ENCODE measurements at places on chromosomes 3 and 15. TPM values are rescaled to one million over a fixed set of nuclear protein-coding genes. Genes with fewer than 3 reads are reported as not detected.

Gene PRSS50
- total RNA-seq, result not detected

Gene SUSD5
- 0.93 TPM for total RNA-seq

Gene MEGF11
- 0.09 TPM for total RNA-seq

Gene OSTN
- total RNA-seq, result not detected

Gene RTP1
- not detected for total RNA-seq

Gene CYP8B1
- total RNA-seq, result not detected

Gene PPARG
- total RNA-seq, result 81.5 TPM

Gene RPL4
- total RNA-seq, result 2,676 TPM

DNA sequence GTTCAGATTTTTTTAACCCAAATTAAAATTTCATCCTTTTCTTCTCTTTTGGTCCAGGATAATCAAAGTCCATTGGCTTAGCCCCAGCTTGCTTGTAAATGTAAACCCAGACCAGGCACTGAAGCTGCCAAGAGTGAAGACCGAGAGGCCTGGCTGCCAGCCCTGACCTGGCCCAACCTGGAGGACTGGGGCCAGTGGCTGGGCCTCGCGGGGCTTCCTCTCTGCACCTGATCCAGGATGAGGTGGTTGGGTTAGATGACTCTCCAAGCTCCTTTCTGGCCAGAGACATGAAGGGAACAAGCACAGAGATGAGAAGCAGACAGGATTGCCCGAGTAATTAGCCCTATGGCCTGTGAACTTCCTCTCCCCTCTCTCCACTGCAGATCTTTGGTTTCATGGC lies 50.6 kb downstream of the CMTM6 start:
- no peak for DNase-seq

DNA sequence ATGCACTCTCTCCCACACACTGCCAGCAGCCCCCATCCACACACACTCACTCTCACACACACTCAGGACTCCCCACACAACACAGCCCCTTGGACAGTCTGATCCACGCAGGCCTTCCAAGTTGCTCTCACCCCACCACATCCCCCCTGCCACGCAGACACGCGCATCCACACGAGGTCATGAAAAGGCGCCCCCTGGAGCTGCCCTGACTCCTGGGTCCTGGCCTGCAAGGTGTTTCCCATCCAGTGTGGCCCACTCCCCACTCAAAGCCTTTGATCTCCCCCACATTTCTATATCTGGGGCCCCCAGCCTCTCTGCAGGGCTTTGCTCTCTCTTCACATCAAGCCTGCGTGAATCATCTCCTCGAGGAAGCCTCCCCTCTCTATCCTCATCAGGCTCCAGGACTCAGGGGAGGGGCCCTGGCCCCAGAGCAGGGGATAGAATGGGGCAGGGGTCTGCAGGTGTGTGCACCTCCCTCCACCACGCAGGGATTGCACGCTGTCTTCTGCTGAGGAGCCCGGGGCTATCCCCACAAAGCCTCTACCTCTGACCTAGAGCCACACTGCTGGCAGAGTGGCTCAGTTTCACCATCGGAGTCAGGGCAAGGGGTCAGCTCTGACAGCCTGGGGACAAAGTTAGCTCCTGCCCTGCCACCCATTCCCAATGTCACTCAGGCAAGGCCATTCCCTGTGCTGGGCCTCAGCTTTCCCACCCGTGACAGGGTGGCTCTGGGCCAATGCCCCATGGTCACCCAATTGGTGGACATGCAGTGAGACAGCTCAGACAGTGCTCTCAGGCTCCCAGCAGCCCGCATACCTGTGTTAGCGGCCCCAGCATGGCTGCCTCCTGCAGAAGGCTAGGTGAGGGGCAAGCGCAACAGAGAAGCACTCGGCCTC lies 6.4 kb downstream of the MYL3 start:
- no peak for DNase-seq

DNA sequence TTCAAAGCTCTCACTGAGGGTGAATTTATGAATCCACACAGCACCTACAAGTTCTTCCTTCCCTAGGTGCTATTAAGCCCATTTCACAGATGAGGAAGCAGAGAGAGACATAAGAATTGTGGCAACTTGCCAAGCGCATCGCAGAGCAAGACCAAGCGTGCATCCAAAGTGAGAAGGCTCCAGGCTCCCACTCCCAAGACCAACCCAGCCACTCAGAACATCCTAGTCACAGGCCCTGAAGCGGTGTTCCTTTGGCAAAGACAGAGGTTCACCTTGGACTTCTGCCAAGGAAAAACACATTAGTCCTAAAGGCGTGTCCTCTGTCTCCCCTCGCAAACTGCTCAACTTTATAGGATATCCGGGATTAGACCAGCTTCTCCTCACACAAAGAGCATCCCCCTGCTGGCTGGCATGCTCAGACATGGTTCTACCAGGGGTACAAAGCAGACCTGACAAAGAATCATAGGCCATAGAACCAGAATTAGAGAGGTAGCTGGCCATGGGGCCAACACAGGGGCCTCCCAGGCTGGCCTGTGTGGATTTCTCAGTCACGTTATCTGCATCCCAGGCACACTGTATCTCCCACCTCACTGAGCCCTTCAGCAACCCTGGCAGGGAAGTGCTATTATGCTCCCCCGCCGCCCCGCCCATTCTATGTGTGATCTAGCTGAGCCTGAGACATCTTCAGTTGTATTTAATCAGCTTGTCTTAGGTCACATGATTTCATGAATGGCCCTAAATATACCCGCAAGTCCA lies 160.2 kb downstream of the FOXP1 start:
- DNase-seq, result peak; percentile 7

DNA sequence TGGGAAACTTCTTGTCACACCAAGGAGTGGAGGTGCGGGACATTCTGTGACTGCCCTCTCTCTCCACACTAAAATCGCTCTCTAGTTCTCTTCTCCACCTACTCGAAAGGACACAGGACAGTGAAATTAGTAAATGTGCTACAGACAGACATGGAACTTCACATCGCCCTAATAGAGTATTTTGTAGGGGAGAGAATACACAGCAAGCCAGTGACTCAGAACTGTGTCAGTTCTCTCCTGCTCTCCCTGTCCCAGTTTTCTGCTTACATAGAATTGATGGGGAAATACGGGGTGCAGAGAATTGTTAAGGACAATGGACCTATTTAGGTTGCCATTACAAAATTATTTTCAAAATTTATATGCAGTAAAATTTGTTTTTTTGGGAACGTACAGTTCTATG lies 159.6 kb upstream of the GADL1 start:
- DNase-seq, result no peak

DNA sequence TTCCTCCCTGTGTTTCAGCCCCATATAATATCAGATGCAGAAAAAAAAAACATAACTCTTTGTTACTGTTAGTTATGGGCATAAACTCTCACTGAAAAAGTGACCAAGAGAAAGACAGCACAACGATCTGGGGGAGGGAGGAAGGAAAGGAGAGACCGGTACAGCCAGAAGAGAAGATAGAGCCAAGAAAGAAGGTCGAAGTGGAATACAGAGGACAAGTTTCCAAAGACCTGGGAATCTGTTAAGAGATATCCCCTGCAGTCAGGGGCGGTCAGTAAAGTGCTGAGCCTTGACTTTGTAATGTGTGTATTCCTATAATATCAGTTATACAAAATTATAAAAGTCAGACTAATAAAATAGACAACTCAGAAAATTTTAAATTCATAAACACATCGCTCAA lies 3.3 kb downstream of the ALDH1A2 start:
- no peak for DNase-seq

- DNase-seq, result peak; percentile 16
Measured at GRCh38 chr15:58369261-58369701, 62.5 kb upstream of the LIPC start.

DNA sequence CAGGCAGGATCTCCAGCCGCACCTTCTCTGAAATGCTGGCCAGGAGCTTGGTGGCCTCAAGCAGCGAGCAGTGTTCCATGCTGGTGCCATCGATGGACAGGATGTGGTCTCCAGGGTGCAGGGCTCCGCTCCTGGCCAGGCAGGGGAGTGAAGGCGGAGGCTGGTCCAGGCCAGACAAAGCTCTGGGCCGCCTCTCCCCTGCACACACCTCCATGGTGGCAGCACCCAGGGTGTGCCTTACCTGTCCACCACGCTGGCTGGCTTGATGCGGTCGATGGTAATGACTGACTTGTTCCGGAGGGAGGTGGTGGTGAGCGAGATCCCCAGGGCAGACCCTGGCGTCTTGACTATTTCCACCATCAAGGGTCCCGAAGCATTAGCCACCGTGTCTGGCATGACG lies 20.0 kb downstream of the GRIP2 start:
- no peak for DNase-seq

DNA sequence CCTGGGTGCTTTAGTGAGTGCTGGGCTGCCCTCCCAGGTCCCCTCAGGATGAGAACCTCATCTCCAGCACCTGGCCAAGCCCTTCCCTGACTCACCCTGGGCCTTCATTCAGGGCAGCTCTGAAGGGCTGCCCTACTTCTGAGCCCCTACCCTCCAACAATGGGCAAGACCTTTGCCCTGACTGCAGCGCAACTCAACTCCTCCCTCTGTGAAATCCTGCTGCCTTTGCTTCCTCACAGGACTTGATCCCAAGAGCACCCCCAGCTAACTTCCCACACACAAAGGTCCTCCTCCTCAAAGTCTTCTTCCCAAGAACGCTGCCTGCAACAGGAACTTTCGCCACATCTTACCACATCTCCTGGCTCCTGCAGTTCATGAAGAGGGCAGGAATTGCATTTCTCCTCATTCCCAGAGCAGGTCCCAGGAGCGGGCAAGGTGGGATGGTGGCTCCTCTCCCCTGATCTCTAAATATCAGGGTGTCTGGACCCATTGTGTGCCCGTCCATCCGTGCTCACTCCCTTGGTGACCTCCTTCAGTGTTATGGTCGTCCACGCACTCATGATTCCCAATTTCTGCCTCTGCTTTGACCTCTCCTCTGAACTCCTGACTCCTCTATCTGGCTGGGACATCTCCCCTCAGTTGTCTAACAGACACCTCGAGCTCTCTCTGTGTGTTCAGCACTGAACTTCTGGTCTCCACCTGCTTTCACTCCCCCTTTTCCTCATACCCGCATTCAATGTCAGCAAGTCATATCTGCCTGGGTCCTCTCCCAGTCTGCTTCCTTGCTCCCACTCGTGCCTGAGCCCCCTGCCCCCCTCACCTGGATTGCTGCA lies 4.5 kb upstream of the SSUH2 start:
- DNase-seq, result no peak

DNA sequence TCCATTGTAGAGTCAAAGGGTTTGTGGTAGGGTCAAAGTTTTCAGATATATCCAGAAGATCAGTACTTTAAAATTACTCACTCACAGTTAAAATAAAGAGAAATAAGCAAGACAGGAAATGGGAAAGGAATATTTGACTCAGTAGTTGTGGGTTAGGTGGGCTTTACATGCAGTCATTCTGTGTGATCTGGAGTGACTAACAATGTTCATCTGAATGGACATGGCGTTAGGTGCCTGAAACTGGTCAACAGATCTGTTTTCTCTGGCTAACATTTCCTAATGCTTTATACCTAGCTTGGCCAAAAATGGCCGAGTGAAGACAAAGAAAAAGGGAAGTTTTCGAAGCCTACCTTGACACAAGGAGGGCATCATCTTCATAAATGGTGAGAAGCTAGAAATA lies 133.4 kb upstream of the SATB1 start:
- DNase-seq, result no peak

DNA sequence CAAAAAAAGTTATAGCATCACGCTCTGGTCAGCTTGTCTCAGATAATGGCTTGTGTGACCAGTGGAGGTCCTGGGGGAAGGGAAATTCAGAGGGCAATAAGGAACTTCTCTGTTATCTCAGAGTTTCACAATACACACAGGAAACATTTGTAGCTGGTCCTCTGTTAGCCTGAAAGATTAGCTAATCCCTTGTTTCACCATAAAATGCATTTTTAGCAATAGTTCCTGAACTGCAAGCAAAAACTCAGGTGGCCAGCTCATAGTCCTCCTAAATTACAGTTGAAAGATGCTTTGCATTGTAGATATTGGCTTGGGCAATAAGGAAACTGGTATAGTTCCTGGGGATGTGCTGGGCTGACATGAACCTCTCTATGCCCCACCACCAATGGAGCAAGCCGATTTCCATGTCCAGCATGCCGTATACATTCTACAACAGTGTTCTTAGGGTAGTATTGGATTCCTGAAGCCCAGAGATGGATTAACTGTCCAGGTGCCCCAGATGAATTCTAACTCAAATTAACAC lies 141.5 kb upstream of the TBL1XR1 start:
- DNase-seq, result peak; percentile 35

Data from Calu3 (cell line).